IPS-NIHi11 (cell line): ENCODE measurements at places on chromosomes 16 and 17.

GRCh38 chr16:67893743-67894399, 817 bp downstream of the PSKH1 start:
- peak; percentile 52 for DNase-seq

DNA sequence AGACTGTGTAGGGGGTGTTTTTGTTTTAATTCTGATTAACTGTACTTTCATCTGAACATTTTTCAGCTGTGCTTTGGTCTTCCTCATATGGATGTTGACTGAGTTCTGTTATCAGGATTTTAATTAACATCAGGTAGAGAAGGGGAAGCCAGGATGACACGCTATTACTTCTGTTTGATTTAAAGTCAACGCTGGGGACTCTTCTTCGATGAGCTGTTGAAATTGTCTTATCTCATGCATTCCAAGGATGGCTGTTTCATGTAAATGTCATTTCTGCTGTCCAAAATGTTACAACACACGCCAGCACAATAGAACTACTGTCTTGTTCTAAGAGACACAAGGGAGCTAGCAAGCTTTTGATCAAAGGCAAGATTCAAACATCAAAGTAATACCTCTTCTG, 263.3 kb upstream of the CDH5 start:
- no peak for DNase-seq

DNA sequence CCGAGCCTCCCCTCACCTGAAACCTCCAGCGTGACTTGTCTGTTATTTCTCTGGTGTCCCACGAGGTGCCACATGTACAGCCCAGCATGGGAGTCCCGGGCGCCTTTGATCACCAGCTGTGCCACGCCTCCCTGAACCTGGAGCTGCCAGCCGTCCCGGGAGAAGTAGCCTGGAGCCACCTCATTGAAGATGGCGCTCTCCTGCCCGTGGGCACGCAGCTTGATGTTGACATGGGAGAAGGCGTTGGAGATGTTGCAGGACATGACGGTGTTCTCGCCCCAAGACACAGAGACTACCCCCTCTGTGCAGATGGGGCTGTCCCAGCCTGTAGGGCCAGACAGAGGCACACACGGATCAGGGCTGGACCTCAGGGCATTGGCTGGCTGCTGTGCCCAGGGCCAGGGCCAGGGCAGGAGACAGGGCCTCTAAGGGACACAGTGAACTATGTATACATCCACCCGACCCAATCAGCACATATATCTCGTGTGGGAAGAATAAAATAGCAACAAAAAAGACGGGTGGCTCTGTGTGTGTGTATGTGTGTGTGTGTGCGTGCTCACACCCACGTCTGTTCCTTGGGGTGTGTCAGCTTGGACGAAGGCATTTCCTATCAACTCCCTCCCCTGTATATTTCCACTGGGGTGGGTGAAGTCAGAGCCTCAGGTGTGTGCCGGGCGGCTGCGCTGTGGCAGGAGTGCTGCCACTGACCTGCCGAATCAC, 7.3 kb upstream of the CD7 start:
- DNase-seq = no peak

DNA sequence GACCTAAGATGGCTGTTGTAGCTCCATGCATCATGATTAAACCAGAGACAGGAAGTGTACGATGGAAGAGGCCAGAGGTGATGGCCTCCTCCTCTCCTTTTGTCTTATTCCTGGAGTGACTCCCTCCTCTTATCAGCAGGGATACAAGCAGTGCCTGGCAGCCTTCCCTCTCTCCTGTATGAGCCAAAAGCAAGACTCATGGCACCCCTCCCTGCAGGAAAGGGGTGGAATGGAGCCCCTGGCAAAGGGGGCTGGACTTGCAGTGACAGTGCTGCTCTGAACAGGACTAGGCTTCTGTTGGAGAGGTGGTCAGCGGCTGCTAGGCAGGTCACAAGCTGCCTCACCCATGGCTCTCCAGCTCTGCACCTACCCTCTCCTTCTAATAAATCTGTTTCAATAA, 8.4 kb downstream of the TXNL4B start:
- no peak for DNase-seq

GRCh38 chr16:3983081-3983520, 102.6 kb upstream of the CREBBP start:
- peak; percentile 95 for DNase-seq

DNA sequence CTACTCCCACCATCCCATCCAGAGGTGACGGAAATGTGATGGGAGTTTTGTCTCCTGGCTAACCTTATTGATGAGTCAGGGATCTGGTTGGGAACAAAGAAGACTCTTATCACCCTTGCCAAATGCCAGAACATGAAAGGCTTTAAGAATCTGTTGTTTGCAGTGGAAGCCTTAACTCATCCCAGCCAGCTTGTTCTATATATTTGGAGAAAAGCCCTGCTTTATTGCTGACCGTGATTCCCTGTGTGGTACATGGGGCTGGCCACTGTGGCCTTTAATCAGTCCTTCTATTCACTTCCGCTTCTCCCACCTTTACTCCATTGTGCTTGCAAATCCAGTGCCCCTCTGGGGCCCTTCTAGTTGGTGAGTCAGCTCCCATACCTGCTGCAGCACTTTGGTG, 156.6 kb downstream of the PHKB start:
- no peak for DNase-seq

- DNase-seq = no peak
Measured at GRCh38 chr17:41894791-41895331, 23.9 kb downstream of the ACLY start.

- no peak for DNase-seq
Measured at GRCh38 chr16:15034266-15035162, 21.4 kb downstream of the NTAN1 start.

DNA sequence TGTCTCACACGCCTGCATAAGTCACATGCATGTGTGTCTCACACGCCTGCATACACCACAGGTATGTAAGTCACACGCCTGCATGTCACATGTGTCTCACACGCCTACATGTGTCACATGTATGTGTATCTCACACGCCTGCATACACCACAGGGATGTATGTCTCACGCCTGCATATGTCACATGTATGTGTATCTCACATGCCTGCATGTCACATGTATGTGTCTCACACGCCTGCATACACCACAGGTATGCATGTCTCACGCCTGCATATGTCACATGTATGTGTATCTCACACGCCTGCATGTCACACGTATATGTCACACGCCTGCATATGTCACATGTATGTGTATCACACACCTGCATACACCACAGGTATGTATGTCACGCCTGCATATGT, 13.8 kb upstream of the CDH15 start:
- DNase-seq = no peak

DNA sequence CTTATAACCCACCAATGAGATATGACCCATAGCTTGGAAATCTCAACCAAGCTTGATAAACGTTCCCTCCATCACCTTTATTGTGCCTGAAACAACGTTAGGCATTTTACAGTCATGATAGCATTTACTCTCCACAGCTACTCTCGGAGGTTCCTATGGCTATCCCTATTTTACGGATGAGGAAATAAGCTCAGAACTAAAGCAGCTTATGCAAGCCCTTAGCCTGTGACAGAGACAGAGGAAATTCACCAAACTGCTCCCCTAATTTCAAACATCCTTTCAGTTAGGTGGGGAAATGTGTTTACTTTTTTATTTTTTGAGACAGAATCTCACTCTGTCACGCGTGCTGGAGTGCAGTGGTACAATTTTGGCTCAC, 18.7 kb downstream of the DCUN1D3 start:
- no peak for DNase-seq

GRCh38 chr17:63768433-63768832, 5.0 kb downstream of the CCDC47 start:
- DNase-seq = no peak

GRCh38 chr17:15348021-15348420, 6.6 kb upstream of the TEKT3 start:
- no peak for DNase-seq

DNA sequence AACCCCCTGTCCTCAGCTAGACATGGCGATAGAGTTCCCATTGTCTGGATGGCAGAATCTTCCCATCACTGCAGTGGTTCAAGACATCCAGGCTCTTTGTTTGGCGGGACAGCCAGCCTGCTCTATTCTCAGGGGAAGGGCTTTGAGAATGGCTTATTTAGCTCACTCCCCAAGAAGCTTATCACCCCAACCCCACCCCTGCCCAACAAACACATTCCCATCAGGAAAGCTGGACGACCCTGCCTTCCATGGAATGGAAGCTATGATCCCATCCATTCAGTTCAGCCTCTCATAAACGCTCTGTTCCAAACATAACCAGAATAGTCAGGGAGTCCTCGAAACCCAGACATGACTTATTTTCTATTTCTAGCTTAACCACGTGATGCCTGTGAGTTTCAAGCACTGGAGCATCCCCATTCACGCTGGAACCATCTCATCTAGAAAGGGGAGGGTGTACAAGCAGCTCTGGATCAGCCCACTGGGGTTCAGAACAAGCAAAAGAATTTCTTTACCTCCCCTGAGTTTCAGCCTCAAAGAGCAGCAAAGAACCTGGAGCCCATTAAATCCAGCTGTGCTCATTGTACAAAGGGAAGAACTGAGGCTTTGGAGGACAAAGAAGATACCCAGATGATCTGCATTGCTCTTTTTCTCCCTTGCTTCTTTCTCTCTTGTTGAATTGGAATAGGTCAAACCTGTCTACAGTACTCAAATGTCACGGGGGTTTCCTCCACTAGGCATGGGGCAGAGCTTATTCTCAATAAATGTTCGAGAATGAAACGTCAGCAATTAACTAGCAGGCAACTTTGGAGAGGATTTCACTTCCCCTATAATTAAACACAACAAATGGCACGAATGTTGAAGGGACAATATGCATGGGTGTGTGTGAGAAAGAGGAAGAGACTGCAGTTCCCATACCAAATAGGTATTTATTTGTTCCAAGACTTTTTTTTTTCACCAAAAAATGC, 93.1 kb downstream of the XYLT1 start:
- no peak for DNase-seq

DNA sequence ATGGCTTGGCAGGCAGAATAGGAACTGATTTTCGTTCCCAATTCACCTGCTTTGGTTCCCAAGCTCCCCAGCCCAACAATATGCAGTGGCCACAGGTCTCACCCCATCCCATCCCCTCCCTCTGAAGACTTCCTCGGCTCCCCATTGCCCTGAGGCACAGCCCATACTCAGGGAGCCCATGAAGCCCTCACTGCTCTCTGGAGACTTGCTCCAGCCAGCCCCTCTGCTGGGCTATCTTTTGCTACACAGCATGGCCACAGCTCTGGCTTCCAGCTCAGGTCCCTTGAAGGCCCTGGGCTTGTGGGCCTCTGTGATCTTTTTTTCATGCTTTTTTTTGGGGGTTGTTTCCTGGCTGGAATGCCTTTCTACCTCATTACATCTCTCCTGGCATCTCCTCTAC, 8.5 kb upstream of the RNF222 start:
- no peak for DNase-seq

- no peak for DNase-seq
Measured at GRCh38 chr17:38512473-38513058, 84.3 kb downstream of the ARHGAP23 start.

- DNase-seq = no peak
Measured at GRCh38 chr16:2366660-2367309, 26.3 kb upstream of the ABCA3 start.

DNA sequence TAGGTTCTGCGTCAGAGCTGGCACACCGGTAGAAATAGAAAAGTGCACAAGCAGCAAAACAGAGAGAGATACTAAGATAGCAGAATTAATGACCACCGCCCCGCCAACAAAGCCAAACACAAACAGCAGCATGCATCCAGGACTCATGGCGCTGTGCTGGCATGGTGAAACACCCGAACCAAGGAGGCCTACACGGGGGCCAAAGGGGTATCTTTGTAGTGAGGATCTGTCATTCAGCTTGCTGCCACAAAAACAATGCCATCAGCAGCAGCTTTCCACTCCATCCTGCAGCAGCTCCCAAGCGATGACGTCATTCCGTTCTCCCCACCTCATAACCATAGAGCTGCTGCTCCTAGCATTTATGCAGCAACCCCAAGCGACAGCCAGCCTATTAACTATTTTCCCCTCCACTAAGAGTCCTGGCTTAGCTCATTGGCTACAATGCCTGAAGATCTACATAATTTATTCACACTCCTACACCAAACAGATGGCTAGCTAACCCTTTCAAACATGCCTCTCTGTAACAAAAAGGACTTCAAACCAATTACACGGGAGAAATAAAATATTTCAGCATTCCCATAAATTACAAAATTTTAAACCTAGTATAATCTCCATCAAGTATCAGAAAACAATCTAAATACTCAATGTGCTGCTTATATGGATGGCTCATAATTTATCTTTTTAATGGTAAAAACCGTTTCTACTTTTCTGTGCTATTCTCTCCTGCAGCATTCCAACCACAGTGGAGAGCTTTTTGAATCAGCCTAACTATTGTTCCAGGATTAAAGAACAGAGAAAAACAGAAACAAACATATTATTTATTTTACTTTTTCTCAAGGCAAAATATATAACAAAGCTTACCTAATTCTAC, 73.9 kb downstream of the SPAG9 start:
- peak; percentile 88 for DNase-seq

DNA sequence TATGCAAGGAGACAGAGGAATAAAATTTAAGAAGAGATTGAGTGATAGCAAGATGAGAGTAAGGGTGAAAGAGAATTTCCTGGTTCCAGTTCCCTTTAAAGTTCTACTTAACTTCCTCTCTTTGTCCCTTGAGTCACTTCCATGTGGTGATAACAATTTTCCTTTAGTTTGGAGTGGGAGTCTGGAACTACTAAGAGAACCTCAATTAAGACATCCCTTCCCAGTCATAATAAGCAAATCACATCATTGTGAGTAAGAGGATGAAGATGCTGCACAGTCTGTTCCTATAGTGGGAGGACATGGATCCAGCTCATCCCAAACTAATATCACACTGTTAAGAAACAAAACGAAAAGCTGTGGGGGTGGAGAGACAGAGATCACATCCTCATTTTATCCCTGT, 24.4 kb downstream of the TBX21 start:
- DNase-seq = no peak

DNA sequence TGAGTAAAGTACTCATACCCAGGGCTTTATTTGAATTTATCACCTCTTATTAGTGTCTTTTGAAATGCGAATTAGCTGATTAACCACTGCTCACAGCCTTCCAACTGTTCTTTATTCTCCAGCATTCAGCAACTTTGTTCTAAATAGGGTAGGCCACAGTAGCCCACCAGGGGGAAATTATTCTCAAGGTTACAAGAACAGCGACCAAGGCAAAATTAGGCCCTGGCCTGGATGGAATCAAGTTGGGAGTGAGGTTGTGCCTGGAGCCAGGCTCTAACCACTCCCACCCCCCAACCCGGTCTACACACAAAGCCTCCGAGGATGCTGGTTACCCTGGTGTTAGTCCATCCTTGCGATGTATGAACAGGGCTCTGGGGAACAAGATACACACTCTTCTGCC, 245.5 kb downstream of the STX8 start:
- DNase-seq = peak; percentile 69

- DNase-seq = no peak
Measured at GRCh38 chr17:31789707-31790505, 69.1 kb downstream of the COPRS start.
